CD4-positive, alpha-beta T cell treated with Interleukin-10 for 1 hour (primary cell): ENCODE measurements at places on chromosomes 11 and 22.

- no peak for DNase-seq
Observed at GRCh38 chr11:80031014-80031600, 590.3 kb upstream of the TENM4 start.

GRCh38 chr11:59708537-59708936 is 5.1 kb downstream of the OR10V1 start:
- DNase-seq: no peak

- no peak for DNase-seq
Observed at GRCh38 chr22:44165286-44165874, 15.3 kb upstream of the PARVG start.

DNA sequence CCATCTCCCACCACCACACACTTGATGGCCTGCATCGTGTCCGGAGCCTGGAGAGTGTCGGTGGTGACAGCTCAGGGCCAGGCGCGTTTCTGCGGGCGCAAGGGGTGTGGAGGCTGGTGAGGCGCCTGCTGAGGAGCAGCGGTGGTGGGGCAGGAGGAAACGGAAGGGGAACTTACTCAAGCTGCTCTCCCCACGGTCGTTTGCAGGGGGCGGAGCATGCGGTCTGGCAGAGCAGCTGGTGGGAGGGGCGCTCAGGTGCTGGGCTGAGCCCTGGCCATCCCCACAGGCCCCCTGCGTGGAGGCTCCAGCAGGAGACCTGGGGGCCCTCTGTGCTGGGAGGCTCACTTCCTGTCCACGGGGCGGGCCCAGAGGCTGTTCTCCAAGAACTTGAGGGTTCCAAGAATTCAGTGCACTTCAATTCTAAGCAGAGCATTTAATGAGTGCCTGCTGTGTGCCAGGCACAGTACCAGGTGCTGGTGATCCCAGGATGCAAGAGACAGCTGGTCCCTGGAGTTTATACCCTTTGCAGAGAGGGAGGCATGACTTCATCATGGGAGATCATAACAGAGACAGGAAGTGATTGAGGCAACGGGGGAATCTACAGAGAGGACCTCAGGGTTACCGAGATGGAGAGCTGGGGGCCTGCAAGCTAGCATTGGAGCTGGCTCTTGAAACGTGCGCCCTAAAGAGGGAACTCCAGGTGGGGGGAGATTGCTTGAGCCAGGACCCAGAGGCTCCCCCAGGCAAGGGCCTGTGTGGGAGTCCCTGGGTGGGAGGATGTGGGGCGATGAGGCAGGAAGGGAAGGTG is at the start of gene RAC2:
TSS of gene RAC2 (minus strand) at position 156 of the 808 bp plus-strand sequence. CDS start at position 35, 121 bp downstream.
- DNase-seq: peak; percentile 90

- no peak for DNase-seq
Observed at GRCh38 chr11:121793291-121793690, 322.7 kb downstream of the BLID start.

DNA sequence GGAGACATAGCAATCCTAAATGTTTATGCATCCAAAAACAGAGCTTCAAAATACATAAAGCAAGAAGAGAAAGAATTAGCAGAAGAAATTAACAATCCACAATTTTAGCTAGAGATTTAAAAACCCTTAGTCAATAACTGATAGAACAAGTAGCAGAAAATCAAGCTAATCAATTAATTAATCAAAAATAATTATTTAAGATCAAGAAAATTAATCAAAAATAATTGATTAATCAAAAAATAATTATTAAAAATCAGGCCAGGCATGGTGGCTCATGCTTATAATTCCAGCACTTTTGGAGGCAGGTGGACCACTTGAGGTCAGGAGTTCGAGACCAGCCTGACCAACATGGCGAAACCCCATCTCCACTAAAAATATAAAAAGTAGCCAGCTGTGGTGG is 29.2 kb downstream of the C11orf24 start:
- no peak for DNase-seq

DNA sequence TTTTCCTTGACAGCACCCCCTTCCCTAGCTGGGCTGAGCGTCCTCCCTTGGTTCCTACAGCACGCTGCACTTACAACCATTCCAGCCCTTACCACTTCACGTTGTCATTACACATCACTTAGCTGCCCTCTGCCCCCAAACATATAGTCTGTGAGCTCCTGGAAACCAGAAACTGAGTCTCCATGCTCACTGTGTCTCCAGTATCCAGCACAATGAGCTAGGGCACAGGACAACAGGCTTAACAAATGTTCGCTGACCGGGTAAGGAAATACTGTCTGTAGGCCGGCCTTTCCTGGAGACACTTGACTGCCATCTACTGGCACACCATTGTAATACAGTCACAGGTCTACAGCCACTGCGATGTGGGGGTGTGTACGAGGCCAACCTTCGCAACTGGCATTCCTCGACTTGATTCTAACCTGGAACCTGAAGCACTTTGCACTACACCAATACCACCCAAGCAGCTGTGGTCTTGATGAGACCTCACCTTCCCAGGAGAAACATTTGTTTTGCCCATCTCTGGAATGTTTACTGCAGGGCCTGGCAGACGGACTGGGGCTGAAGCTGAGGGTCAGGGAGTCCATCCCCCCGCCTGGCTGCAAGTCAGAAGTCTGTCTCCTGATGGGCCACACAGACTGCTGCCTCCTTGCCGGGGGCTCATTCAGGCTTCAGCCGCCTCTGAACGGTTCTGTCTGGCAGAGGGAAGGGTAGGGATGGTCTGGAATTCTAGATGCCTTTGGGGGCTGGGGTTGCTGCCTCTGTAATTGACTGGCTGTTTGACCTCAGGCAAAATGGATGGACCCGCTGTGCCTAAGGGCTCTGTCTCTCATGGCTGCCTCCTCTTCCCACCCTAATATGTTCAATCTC is 72.0 kb downstream of the SYN3 start:
- DNase-seq: peak; percentile 34

DNA sequence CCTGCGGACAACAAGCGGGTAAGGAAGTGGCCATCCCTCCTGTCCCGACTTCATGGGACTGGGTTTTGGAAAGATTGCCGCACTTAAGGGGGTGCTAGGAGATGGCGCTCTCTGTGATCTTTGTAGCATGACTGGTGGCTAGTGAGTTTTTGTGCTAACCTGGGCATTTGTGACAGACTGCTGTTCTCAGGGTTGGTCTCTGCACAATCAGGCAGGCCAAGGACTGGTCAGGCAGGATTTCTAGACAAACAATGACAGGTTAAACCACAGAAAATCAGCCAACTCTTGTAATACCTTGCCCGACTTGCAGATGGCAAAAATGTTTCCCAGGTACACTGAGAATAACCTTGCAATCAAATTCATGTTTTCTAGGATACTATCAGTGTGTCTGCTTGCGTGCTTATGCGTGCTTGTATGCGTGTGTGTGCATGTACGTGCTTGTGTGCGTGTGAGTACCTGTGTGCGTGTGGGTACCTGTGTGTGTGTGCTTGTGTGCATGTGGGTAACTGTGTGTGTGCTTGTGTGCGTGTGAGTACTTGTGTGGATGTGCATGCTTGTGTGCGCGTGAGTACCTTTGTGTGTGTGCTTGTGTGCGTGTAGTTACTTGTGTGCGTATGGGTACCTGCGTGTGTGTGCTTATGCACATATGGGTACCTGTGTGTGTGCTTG is 25.6 kb upstream of the SORL1-AS1 start:
- DNase-seq: no peak

GRCh38 chr11:66316849-66317251 is at the start of gene CD248:
Gene CD248, minus strand, starts transcription at chr11:66317044. Its CDS starts 17 bp downstream, at chr11:66317027.
- DNase-seq: peak; percentile 12

DNA sequence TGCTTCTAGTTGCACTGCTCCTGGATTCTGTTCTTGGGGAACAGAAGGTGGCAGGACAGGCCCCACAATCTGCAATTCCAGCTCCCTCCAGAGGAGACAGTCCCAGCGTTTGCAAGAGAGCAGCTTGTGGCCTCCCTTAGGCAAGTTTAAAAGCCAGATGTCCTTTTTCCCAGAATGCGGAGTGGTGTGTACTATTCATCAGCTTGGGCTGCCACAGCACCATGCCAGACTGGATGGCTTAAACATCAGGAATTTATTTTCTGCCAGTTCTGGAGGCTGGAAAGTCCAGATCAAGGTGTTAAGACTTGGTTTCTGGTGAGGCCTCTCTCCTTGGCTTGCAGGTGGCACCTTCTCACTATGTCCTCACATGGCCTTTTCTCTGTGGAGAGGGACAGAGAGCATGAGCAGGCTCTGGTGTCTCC is 11.7 kb downstream of the MIAT start:
- no peak for DNase-seq

DNA sequence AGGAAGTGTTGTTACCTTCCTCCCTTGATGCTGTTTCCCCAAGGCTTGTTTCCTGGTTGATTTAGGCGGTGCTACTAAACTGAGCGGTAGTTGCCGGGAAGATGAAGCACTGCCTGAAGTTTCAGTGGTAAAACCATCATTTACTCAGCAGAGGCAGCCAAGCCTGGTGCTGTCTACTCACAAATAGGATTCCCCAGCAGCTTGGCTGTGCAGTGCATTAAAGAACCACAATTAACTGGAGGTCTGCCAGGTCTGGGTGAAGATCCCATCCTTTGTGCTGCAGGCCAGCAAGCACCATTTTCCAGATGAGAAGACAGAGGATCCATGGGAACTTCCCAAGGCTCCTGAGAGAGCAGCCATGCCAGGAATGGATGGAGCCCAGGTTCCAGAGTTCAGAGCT is 231.9 kb upstream of the E2F8 start:
- DNase-seq: no peak

GRCh38 chr22:37291559-37292298 is 9.4 kb downstream of the CYTH4 start:
- no peak for DNase-seq

- no peak for DNase-seq
Observed at GRCh38 chr11:12631651-12632050, 42.6 kb upstream of the TEAD1 start.

DNA sequence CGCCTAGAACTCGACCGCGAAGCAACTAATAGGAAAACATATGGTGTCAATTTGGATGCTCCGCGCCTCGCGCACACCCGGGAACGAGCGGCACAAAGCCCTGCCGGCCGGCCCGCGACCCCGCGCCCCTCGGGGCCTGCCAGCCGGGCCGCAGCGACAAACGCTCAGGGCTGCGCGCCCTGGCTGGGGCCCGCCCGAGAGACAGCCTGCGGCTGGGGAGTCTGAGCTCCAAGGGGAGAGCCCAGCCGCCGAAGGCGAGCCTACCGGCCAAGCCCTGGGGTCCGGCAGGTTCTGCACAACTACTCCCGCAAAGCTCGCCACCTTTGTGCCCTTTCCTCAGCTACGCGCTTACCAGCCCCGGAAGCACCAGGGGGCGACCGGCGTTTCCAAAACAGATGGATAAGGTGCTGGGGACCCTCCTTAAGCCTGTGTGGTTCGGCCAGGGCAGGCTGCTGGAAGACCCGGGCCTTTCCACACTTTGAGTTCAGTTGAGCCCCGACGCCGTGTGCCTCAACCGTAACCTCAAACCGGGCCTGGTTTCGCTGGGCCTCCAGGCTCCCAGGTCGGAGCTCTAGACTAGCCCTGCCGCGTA is 6.0 kb downstream of the PAX6 start:
- no peak for DNase-seq

- no peak for DNase-seq
Observed at GRCh38 chr11:75342231-75342918, 9.1 kb downstream of the ARRB1 start.

GRCh38 chr22:32853662-32854061 is 52.2 kb downstream of the TIMP3 start:
- DNase-seq: no peak

GRCh38 chr11:17887779-17888178 is 125.1 kb downstream of the SERGEF start:
- no peak for DNase-seq

- no peak for DNase-seq
Observed at GRCh38 chr11:32580967-32581366, 2.7 kb upstream of the EIF3M start.

DNA sequence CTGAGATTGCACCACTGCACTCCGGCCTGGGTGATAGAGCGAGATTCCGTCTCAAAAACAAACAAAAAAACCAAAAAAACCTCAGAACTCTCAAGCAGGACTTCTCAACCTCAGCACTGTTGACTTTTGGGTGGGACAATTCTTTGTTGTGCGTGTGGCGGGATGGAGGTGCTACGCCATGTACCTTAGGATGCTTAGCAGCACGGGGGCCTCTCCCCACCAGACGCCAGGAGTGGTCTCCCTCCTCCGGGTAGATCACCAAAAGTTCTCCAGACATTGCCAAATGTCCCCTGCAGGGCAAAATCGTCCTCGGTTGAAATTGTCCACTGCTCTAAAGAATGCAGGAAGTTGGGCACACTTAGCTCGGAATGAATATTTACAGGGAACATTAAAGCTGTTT is 26.9 kb upstream of the ATXN10 start:
- DNase-seq: no peak

DNA sequence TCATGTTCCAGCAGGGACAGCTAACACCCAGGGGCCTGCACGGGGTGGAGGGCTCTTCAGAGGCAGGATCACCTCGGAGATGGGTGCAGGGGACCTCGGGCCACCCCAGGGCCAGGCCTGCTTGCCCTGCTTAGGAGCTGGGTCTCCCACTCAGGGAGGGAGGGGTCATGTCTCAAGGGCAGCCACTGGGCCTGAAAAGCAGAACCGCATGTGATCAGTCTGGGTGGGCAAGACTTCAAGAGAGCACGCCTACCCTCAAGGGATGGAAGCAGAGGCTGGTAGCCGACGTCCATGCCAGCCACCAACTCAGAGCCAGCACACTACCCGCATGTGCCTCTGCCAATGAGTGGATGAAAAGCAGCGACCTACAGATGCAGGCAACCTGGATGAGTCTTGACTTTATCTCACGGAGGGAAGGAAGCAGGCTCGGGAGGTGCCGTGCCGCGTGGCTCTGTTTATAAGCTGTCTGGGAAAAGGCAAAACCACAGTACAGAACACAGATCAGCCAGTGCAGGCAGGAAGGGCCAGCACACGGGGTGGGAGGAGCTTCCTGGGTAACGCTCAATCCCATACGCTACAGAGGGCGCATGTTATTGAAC is 16.0 kb downstream of the TBX1 start:
- no peak for DNase-seq

- DNase-seq: no peak
Observed at GRCh38 chr11:75667255-75667830, 1.5 kb downstream of the MAP6 start.

DNA sequence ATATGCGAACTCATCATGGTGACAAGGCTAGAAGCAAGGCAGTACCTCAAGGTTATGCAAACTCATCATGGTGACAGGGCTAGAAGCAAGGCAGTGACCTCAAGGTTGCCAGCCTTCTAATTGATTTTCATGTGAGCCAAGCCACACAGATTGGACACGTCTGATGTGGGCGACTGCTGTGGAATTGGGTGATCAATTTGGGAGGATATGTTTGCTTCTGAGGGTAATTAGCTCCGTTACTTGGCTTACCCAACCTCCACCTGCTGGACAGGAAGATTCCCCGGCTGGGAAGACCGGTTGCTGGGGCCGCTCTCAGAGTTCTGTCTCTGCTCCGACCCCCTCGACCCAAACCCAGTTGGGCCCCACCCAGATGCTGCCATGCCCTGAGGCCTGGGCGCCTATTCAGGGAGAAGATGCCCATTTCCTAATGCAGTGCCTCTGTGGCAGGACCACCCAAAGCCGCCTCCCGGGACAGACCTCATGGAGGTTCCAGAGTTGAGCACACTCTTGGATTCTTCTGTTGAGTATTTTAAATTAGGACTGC is 69.9 kb upstream of the SHANK2 start:
- DNase-seq: no peak

DNA sequence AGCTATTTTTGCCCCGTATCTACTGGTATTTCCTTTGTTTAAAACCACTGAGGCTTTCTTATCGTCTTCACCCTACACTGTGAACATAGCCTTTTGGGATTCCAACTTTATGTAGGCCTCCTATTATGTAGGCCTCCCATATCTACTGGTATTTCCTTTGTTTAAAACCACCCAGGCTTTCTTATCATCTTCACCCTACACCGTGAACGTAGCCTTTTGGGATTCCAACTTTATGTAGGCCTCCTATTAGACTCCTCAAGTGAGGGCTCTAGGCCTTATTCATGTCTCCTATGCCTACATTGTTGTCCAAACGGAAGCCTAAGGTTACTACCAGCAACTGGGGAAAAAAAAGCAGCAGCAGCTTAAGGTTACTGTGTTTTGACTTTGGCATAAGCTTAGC is 23.7 kb downstream of the CEP295 start:
- DNase-seq: no peak
